ENCODE measurements at places on chromosomes 2 and 18.

DNA sequence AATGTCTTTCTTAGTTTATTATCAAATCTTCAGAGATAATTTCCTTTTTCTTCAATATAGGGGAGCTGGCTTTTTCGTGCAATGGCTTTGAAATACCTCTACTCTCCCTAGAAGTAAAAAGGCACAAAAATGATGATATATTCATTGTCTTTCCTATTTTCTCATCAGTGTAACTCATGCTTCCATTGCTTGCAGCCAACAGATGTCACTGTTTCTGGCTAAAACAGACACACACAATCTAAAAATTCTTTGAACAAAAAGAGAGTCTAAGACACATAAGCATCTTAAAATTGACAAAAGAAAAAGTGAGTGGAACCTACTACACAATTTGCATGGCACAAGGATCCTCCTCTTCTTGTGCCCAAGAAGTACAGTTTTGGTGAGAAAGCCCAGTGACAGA, 448.7 kb upstream of the VRK2 start:
- no peaks in the 10 kb centered on the region for H3K4me1 ChIP-seq
- H3K36me3 ChIP-seq: no peaks in the 10 kb centered on the region
- no peaks in the 10 kb centered on the region for H3K27me3 ChIP-seq
- no peak overlapping the region for H3K4me3 ChIP-seq

DNA sequence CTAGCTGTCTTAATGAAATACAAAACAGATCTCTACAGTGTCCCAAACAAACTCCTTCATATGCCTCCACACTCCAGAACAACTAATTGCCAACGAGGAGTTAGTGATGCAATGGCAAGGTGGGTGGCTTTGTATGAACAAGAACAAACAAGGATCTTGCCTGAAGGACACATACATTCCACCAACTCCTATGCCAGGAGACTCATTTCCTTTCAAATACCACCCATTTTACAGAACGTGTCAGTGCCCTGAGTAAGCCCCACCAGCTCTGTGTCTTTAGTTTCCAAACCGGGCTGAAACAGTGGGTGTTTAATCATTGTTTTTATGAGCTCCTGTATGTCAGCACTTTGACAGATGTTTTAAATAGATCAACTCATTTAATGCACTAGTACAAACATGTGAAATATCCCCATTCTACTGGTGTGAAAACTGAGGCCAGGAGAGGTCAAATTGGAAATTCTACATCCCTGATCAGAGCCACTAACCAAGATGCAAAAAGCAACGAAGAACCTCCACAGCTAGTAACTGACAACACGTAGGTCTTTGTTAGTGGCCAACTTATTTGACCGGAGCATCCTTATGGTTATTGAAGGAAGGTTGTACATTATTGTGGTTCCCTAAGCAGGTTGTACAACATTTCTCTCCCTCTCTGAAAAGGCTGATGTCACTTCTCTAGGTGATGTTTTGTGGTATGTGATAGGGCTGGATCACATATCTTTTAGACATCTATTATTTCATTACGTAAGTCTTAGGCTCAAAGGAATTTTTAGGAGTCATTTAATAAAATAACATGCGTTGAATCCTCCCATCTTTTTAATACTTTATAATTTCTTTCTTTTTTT, 534.9 kb upstream of the TNP1 start:
- no peak overlapping the region for H3K27ac ChIP-seq
- no peaks in the 10 kb centered on the region for H3K36me3 ChIP-seq
- H3K4me3 ChIP-seq: no peak overlapping the region
- H3K27me3 ChIP-seq: no peaks in the 10 kb centered on the region
- DNase-seq: no peak

DNA sequence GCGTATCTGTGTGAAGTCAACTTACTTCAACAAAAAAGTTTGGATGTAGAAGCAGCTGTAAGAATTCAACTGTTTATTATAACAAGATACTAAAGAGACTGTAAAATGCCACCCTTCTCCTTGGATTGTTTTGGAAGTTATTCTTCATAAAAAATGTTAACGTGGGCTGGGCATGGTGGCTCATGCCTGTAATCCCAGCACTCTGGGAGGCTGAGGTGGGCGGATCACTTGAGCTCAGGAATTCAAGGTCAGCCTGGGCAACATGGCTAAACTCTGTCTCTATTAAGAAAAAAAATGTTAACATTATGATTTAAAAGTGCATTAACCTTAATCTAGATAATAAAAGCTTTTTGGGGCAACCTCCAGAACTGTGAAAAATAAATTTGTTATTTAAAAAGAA, 7.7 kb downstream of the CIAO1 start:
- no peak for DNase-seq

DNA sequence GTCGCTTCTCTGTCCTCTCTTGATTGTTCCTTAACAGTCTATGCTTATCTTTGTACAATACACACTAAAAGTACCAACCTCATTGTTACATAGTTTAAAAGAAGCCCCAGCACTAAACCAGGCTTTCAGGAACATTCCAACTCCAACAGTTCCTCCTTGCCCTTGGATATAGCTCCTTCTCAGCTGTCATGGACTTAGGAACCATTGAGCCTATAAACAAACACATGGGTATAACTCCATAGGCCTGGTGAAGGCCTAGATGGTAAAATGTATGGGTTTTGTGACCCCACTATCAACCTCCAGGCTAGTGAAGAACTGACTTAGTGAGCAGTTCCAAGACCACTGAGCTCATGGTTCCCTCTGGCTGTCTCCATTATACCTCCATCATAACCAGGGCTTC, 74.8 kb upstream of the SLC39A10 start:
- no peaks in the 10 kb centered on the region for H3K27me3 ChIP-seq
- no peak overlapping the region for H3K4me3 ChIP-seq
- no peaks in the 10 kb centered on the region for H3K36me3 ChIP-seq
- DNase-seq: no peak
- H3K27ac ChIP-seq: no peak overlapping the region

DNA sequence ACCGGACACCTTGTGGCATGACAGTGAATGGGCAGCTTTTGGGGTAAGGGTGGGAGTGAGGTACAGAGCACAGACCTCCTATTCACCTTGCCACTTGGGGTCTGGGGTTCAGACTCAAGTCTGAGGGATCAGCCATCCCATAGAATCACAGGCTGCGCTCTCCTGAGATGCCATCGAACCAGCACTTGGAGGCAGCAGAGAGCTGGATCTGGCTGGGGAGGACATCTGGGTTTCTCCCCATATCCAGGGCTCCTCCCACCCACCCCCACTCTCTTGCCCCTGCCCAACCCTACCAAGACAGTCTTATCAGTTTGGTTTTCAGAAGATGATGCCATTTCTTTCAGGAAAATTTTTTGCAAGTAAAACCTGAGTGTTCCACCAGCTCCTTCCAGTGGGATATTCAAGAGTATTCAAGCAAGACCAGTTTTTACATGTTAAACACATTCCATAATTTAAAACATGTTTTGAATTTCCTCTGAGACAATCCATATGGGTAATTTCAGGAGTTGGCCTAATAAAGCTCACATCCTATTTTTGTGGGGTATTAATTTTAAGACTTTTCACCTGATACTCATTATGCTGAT, 29.2 kb upstream of the TEX44 start:
- peak; percentile 12 for DNase-seq
- no peaks in the 10 kb centered on the region for H3K27me3 ChIP-seq
- H3K36me3 ChIP-seq: no peaks in the 10 kb centered on the region
- H3K4me1 ChIP-seq: no peaks in the 10 kb centered on the region

DNA sequence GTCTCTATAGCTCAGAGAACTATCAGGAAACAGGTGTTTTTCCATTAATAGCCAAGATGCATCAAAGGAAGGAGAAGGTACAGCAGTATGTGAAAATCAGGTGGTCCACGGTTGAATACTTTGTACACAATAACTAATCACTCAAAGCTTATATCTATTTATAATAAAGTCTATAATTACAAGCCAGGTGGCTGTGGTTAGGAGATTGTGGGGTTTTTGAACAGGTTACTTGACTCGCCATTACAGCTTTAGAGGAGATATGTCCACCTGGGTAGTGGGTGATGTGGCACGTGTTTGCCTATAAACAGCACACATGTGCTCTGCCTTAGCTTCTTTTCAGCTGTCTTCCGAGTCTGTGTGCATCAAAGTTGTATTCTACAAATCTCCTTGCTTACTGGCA, 892.2 kb upstream of the ZEB2 start:
- H3K27ac ChIP-seq: no peak overlapping the region
- no peaks in the 10 kb centered on the region for H3K4me1 ChIP-seq
- H3K4me3 ChIP-seq: no peak overlapping the region
- no peaks in the 10 kb centered on the region for H3K27me3 ChIP-seq
- DNase-seq: no peak

DNA sequence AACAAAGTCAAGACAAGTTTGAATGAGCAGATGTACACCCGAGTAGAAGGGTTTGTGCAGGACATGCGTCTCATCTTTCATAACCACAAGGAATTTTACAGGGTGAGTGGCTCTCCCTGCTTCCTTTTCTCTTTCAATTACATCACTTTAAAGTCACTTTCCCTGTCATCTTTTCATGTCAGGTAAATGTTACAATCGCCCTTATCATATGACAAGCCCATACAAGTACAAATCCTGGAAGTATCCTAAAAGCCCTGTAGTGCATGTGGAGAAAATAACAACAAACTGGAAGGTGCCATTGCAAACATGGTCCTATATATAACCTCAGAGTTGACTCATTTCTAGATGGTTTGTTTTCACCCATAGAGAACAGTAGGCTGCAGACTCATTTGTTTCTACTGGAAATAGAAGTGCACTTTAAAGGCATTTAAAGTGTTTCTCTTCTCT, 126.0 kb downstream of the SP100 start:
- H3K36me3 ChIP-seq: no peaks in the 10 kb centered on the region
- no peak overlapping the region for H3K27ac ChIP-seq
- H3K4me3 ChIP-seq: no peak overlapping the region
- no peak for DNase-seq
- no peaks in the 10 kb centered on the region for H3K27me3 ChIP-seq
- no peaks in the 10 kb centered on the region for H3K4me1 ChIP-seq

GRCh38 chr18:57915248-57915647, 112.1 kb upstream of the ATP8B1 start:
- H3K4me1 ChIP-seq: peaks cover 7% of the 10 kb centered on the region
- H3K27ac ChIP-seq: no peak overlapping the region
- no peaks in the 10 kb centered on the region for H3K36me3 ChIP-seq
- no peak overlapping the region for H3K4me3 ChIP-seq

- no peak for DNase-seq
- H3K27ac ChIP-seq: no peak overlapping the region
- peaks cover 18% of the 10 kb centered on the region for H3K4me1 ChIP-seq
- H3K4me3 ChIP-seq: no peak overlapping the region
Observed at GRCh38 chr2:236688157-236688556, 118.5 kb downstream of the ACKR3 start.

DNA sequence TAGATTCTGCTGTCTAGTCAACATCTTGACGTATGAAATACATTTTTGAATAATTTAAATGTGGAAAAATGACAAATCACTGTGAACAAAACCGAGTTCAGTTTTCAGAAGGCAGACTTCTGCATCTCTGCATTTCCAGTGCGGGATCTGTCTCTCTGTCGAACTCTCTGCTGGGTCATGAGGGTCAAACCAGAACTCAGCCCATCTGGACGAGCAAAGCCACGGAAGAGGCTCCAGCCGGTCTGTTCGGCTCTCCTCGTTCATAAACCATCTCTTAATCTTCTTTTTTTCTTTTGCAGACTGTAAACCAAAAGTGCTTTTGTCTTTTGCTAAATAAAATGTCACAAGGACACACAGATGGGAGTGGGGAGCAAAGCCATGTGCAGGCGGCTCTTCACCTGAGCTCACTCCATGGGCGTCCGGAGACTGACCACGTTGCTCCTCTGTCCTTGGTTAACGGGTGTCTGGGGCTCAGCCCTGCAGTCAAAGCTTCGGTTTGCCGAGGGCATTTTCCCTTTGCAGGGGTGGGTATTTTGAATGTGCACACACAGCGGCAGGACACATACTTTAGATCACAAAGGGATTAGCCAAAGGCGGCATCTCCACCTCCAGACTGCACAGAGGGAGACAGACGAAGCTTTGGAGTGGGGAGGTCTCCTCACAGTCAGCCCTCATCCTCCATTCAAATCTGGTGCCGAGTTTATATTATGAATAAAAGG, 737.9 kb upstream of the SALL3 start:
- H3K27ac ChIP-seq: no peak overlapping the region
- H3K4me1 ChIP-seq: peaks cover 25% of the 10 kb centered on the region
- peaks cover 30% of the 10 kb centered on the region for H3K27me3 ChIP-seq
- H3K36me3 ChIP-seq: no peaks in the 10 kb centered on the region

- no peak for DNase-seq
- no peak overlapping the region for H3K27ac ChIP-seq
- no peaks in the 10 kb centered on the region for H3K36me3 ChIP-seq
- H3K4me3 ChIP-seq: no peak overlapping the region
Observed at GRCh38 chr2:12712881-12713280, 3.9 kb upstream of the TRIB2 start.

DNA sequence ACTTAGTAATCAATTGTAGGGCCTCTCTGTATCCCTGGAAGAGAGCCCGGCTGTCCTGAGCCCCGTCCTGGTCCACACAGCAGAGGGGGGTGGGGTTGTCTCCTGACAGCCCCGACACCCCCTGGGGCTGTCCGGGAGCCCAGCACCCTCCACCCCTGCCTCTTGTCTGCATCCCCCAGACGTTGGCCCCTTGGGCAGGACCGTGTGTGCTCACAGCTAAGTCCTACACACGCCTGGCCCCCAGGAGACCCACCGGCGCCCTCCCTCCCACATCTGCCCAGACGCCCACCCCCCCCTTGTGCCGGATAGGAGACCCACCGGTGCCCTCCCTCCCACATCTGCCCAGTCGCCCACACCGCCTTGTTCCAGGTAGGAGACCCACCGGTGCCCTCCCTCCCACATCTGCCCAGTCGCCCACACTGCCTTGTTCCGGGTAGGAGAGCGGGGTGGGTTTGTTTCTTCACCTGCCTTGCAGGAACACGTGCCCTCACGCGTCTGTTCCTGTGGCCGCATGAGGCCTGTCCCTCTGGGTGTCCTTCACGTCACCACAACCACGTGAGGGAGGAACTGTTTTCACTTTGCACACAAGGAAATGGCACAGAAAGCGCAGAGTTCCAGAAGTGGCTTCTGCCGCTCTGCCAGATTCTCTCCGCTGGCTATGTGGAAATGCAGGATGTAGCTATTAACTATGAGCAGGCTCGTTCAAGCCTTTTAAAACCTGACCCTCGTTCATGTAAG, 61.1 kb upstream of the NFATC1 start:
- H3K4me1 ChIP-seq: no peaks in the 10 kb centered on the region
- DNase-seq: no peak
- H3K36me3 ChIP-seq: peaks cover 43% of the 10 kb centered on the region

GRCh38 chr2:134845028-134845427, 6.6 kb downstream of the ACMSD start:
- H3K4me3 ChIP-seq: no peak overlapping the region
- H3K27ac ChIP-seq: no peak overlapping the region
- H3K4me1 ChIP-seq: no peaks in the 10 kb centered on the region
- no peaks in the 10 kb centered on the region for H3K36me3 ChIP-seq
- DNase-seq: no peak

GRCh38 chr2:176165370-176166050, 8.4 kb downstream of the HOXD3 start:
- peaks cover 32% of the 10 kb centered on the region for H3K27me3 ChIP-seq
- peak overlapping the region; percentile 24 for H3K4me3 ChIP-seq
- peak; percentile 72 for DNase-seq
- H3K36me3 ChIP-seq: peaks cover 22% of the 10 kb centered on the region
- peak overlapping the region; percentile 76 for H3K27ac ChIP-seq

GRCh38 chr2:127228102-127228501, 8.0 kb upstream of the CYP27C1 start:
- H3K27me3 ChIP-seq: peaks cover 4% of the 10 kb centered on the region
- H3K4me1 ChIP-seq: peaks cover 9% of the 10 kb centered on the region
- no peak overlapping the region for H3K4me3 ChIP-seq
- no peak overlapping the region for H3K27ac ChIP-seq
- DNase-seq: no peak
- H3K36me3 ChIP-seq: no peaks in the 10 kb centered on the region

GRCh38 chr2:217434180-217434975, 568.4 kb downstream of the TNS1 start:
- H3K4me3 ChIP-seq: no peak overlapping the region
- no peaks in the 10 kb centered on the region for H3K36me3 ChIP-seq
- peak overlapping the region; percentile 91 for H3K27ac ChIP-seq
- peak; percentile 96 for DNase-seq

All from spinal cord (tissue), 10 donors.